ENCODE measurements at places on chromosomes 1 and 21.

DNA sequence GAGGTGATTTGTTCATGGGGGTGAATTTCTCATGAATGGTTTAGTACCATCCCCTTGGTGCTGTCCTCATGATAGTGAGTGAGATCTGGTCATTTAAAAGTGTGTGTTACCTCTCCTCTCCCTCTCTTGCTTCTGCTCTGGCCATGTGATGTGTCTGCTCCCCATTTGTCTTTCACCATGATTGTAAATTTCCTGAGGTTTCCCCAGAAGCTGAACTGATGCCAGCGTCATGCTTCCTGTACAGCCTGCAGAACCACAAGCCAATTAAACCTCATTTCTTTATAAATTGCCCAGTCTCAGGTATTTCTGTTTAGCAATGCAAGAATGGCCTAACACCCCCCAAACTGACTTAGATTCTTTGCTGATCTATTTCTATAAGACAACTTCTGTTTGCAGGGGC lies 249.4 kb upstream of the B3GALT2 start:
- no peak for DNase-seq

- DNase-seq: no peak
These were observed 205.1 kb downstream of the PLPP3 start for GRCh38 chr1:56374026-56374974.

GRCh38 chr1:89733748-89734147 lies 87.1 kb upstream of the LRRC8D start:
- DNase-seq: no peak

GRCh38 chr1:182794676-182795201 lies 5.2 kb downstream of the NPL start:
- DNase-seq: no peak

GRCh38 chr1:31788825-31789256 lies 24.7 kb upstream of the ADGRB2 start:
- DNase-seq: no peak

DNA sequence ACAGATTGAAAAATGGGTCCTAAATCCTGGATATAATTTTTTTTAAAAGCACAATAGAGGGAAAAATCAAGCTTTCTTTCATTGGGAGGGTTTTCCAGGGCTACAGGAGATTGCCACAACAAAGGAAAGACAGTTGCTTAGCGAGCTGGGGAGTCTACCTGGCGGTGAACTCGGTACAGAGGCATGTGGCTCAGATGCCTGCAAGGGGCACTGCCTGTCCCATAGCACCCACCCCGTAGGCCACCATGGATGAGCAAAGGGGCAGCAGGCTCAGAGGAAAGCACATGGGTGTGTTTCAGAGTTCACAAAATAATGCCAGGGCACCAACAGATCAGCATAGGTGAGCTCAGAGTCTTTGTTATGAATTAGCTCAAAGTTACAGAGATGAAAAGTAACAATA lies 79.5 kb downstream of the PCNX2 start:
- DNase-seq: no peak

GRCh38 chr1:202018468-202019234 lies 8.3 kb downstream of the ELF3 start:
- peak; percentile 27 for DNase-seq

DNA sequence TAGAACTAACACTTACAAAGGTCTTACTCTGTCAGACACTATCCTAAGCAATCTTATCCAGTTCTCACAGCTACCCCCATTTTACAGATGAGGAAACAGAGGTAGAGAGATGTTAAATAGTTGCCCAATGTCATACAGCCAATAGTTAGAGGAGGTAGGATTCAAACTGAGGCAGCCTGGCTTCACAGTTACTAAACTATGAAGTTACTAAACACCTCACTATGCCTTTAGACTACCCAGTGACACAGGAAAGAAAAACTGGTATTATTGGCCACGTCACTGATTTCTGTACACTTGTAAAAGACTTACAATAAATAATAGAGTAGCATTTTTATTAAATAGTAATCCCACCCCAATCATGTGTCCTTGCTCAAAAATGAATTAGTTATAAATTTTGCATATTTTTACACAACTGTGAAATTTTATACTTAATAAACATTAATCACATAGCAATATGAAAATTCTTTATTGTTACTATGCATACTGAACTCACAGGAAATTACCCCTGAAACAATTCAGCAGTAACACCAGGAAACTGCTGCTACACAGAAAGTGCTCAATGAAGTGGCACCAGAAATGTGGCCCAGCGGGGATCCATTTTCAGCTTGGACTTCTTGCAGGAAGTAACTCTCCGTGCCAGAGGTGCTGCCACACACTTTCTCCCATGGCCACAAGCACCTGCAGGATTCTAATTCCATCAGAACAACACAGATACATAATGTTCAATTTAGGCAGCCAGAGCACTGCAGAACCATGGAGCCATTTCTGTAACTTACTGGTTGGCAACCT lies 69.4 kb downstream of the VAV3 start:
- no peak for DNase-seq

GRCh38 chr1:29197590-29197924 lies 15.9 kb upstream of the SRSF4 start:
- no peak for DNase-seq

DNA sequence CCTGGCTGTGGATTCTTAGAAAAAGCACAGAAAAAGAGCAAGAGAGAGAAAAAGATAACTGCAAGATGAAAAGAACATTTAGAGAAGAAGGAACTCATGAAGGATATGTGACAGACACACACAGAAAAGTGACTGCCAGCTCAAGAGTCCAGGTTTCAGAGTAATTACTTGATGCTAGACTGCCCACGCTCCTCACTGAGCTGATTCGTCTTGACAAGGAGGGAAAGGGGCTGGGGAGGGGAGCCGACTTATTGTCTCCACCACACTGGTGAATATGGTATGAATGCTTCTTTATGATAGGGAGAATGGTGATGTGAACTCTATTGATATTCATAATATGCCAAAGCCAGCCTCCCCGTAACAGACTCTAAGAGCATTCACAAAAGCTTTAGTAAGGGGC lies 140.4 kb downstream of the BRINP2 start:
- DNase-seq: no peak

DNA sequence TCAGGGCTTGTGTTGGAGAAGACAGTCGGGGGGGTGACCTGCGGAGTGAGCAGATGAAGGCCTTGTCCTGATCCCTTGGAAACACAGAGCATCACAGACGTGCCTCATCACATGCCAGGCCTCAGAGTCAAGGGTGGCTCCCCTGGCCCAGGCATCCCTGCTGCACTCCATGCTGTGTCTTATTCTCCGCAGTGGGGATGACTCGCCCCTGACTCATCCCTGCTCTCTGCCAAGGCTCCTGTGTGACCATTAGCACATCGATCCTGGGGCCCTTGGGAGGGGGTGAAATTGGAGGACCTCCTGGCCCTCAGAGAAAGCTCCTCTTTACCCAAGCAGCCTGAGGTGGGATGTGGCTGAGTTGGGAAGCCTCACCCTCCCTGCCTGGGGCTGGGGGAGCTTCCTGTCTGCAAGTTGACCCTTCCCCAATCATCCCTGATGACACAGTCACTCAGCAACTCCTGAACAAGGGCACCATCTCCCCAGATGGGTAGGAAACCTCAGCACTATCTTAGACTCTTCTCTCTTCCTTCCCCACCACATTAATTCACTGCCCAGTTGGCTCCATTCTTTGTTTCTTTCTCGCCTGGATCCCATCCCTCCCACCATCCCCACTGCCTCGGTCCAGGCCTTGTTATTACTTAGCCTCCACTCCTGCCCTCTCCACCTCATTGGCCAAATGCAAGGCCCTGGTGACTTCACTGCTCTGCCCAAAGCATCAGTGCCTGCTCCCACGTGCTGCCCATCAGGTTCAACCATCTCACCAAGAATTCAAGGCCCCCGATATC lies 74.6 kb downstream of the CAMK2N1 start:
- DNase-seq: no peak

DNA sequence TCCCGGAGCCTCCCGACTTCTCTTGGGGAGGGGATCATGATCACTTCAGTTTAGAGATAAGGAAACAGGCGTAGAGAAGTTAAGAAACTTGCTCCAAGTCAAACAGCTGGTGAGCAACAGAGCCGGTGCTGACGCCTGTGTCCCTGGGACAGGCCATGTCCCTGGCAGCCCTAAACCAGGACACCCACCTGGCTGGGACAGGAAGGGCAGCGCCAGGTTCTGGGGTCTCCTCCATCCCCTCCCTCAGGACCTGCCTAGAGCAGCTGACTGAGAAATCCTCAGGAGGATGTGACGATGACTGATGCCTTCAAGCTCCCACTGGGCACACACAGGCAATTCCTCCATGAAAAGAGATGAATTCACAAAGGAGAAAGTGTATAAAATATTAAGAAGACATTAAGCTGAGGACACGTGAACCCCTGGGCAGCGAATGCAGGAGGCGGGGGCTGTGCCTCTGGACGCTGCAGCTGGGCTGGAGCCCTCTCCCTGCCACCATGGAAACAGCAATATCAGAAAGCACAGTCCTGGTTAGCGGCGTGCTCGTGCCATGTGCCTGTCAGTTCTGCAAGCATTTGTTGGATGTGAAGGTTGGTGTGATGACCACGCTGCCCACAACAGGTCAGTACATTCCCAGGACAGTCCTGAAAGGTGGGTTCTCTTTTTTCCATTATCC lies 40.1 kb upstream of the C1orf174 start:
- no peak for DNase-seq

DNA sequence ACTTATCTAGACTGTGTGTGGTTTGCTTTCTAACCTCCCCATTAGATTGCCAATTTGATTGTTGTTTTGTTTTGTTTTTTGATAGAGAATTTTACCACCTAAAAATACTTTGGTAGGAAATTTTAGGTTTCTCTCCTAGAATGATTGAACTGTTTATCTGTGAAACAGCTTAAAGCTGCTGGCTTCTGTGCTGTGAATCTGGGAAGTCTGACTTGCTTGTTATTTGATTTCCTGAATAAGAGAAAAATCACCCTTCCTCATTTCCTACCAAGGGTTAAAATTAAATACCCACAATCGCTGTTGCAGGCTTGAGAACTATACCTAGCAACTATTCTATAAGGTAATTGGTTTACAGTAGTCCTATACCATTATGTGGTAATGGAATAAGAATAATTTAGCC lies 198.9 kb upstream of the CACYBP start:
- DNase-seq: no peak

DNA sequence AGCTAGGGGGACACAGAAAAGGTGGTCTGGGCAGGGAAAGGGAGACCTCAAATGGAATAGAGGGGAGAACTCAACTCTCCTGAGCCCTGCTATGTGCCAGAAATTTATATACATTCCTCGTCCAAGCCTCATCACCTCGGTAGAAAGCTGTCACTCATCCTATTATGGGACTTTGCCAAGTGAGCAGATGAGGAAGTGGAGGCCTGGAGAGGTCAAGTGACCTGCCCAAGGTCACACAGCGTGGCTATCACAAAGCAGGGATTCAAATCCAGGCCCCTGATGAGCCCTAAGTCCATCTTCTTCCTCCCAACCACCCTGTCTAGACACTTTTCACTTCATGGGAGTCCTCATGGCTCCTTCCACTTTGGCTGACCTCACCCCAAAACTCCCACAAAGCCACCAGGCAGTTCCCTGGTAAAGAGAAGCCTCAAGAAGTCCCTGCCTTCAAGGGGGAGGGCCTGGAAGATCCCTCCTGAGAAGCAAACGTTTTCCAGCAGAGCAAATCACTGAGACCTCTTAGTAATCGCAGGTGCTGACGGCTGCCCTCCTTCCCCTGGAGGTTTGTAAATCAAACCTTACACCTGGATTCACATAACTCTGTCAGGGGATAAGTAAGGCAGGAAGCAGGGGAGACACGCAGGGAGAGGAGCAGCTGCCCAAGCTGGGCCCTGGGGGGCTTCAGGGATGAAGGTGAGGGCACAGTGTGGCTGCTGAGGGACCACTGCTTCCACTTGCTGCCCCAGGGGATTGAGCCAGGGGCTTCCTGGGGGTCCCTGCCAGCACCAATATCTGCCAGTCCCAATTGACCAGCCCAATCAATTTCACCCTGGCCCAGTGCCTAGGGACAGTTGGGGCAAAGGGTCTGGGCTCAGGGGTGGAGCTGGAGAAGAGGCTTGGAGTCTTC lies 351.2 kb downstream of the MATN1 start:
- DNase-seq: no peak

GRCh38 chr1:153647346-153647714 lies 11.2 kb upstream of the SNAPIN start:
- no peak for DNase-seq

- no peak for DNase-seq
These were observed 131.3 kb downstream of the FASLG start for GRCh38 chr1:172790245-172790644.

GRCh38 chr1:11012260-11013159 lies at the start of gene TARDBP:
TSS of gene TARDBP (plus strand) at chr1:11012654. CDS start at chr1:11013728, 1,074 bp downstream.
- DNase-seq: peak; percentile 68

DNA sequence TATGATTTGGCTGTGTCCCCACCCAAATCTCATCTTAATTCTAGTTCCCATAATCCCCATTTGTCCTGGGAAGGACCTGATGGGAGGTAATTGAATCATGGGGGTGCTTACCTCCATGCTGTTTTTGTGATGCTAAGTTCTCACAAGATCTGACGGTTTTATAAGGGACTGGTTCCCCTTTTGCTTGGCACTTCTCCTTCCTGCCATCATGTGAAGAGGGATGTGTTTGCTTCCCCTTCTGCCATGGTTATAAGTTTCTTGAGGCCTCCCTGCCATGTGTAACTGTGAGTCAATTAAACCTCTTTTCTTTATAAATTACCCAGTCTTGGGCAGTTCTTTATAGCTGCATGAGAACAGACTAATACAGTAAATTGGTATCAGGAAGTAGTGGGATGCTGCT lies 114.1 kb downstream of the ZNF648 start:
- no peak for DNase-seq

DNA sequence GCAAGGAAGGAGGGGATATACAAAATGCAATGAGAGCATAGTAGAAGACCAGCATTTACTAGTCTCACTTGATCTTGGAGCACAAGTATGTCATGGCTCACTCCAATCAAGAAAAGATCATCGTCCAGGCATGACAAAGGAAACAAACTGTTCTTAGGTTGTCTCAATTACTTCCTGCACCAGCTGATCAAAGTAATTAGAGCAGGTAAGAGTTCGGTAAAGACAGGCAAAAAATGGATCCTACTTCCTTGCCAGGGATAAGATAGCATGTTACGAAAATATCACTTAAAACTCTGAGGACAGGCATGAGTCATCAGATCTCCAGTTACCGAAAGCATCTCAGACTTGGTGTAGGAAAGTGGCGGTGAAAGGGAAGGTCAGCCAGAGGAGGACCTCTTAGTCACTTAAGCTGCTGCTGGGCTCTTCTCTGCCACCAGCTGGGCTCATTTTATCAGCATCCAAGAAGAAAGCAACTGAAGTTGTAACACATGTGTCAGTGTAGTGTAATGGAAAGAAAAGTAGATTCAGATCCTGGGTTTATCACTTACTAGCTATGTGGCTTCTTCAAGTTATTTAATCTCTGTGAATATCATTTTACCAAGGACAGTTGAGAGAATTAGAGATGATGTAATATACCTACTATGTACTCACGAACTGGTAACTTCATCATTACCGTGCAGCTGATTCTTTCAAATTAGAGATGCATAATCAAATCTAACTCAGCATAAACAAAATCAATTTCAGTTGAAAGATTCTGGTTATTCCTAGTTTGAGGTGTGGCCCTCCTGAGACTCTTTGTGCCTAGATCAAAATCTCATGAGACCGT lies 46.8 kb downstream of the XCL1 start:
- no peak for DNase-seq

- DNase-seq: no peak
These were observed 32.5 kb downstream of the OLFML3 start for GRCh38 chr1:114011796-114012195.
